ENCODE measurements at places on chromosomes 2 and 18.

GRCh38 chr2:132446444-132446843 is 29.8 kb downstream of the GPR39 start:
- DNase-seq, result no peak

DNA sequence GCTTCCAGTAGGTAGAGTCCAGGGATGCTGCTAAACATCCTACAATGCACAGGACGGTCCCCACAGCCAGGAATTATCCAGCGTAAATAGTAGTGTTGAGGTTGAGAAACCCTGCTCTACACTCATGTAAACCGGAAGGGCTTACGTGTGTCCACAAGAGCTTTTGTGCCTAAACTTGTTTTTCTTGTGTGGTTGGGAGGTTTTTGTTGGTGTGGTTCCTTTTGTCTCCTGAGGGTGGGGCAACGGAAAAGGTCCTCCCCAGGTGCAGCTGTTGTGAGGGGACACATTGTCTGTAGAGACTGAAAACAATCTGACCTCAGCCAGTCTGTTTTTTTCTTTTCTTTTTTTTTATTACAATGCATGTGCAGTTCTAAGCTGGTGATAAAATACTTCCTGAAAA is 72.7 kb upstream of the MGAT5 start:
- DNase-seq, result no peak

DNA sequence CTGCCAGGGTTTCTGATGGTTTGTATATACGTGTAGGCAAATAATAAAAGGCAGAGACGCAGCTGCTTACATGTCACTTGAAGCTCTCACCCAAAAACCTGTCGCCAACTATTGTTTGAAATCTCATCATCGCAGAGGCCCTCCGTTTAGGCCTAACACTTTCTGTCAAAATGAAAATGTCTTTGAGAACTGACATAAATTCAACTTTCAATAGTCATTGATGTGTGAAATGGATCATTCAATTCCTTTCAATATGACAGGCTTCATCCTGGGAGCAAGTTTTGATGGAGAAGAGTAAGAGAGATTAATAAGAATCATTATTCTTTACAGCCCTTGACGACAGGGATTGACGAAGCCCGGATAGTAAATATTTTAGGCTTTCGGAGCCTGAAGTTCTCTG is 2.7 kb downstream of the ACTG2 start:
- DNase-seq, result no peak

DNA sequence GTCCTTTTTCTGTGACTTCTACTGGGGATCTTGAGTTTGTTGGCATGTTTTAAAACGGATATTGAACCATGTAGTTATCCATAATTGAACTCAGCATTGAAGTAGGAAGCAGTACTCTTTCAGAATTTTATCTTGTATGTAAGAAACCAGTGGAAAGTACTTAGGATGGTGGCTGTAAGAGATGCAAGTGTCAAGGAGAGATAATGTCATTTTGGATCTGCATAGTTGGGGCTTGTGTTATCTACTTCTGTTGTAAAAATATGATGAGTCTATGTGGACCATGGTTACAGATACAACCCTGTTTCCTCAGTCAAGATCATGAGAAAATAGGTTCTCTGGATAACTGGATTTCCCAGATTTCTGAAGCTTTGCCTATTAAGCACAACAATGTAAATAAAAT is 113.7 kb downstream of the NAB1 start:
- no peak for DNase-seq

DNA sequence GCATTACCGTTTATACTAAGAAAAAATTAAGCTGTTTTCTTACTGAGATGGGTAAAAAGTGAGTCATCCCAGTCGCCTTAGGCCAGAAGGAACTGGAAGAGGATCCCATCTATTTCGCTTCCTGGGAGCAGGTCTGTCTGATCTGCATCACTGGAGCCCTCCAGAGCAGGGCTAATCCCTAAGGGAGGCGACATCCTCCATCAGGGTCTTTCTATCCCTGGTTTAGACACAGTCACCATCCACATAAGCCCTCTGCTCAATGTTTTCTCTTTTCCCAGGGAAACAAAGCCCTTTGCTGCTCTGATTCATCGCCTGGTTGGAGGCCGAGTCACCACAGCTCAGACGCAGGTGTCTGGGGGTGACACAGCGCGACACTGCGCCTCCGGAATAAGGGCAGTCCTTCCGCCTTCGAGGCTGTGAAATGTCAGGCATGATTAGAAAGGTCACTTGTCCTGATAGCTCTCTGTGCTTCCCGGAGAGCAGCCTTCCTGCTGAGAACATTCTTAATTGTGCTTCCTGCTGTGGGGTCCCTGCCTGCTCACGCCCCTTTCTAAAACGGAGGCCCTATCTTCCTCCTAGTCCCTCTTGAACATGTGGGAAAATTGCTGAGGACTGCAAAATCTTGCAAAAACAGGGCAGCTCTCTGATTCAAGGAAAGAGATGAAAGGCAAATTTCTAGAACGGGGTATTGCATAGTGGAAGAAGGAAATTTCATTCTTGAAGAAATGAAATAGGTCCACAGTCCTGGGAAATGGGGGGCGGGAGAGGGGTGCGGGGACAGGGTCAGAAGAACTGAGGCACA is 56.3 kb downstream of the MARCHF4 start:
- DNase-seq, result no peak

DNA sequence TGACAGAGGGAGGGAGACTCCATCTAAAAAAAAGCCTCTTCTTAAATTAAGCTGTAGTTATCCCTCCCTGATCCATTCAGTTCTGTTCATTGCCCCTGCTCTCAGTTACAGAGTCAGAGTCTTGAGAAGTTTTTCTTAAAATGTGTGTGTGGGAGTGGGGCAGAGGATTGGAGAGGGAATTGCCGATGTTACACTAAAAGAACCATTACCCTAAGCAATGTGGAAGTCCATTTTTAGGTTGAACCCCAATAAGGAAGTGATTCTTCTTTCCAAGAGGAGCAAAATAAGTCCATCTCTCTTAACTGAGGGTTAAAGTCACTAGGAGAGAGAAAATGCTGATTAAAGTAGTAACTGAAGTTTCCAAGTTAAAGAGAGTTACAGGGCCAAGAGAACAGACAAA is 21.2 kb upstream of the THOC1 start:
- DNase-seq, result no peak

GRCh38 chr2:145811276-145812164 is 1291.6 kb upstream of the ZEB2 start:
- DNase-seq, result no peak

- DNase-seq, result no peak
Observed at GRCh38 chr18:199214-199613, 40.9 kb downstream of the USP14 start.

DNA sequence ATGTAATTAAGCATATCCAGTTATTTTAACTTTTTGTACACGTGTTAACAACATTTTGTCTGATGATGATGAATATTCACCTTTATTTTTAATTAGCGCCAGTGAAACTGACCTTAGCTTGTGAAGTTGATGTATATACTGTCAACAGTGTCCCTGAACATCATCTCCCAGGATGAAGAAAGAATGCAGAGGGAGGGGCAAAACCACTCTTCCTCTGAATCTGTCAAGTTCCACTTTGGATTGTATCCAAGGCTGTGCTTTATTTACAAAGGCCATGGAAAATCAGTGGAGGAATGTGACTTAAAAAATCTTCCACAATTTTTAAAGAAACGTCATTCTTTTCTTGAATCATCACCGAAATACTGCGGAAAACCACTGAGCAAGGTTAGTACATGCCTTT is 4.5 kb upstream of the RMDN2 start:
- no peak for DNase-seq
